ENCODE measurements at places on chromosomes 13 and 19.

DNA sequence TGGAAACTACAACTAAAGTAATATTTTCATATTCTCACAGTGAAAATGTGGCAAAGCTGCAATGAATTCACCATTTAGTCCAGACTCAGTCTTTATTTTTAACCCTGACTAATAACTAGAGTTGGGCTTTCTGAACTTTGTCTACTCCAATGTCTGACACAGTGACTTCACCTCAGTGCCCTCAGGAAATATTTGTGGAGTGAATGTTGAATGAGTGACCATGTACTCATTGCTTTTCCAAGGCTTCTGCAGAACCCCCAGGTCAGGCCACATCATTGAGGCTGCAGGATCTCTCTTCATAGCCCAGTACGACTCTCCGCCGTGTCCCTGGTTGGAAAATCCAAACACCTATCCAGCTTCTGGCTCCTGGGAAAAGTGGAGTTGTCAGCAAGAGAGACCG is 1.8 kb downstream of the ZNF175 start:
- no peak for DNase-seq

GRCh38 chr13:73258406-73258805 is 199.6 kb downstream of the KLF5 start:
- no peak for DNase-seq

- no peak for DNase-seq
Measured at GRCh38 chr13:99367106-99367616, 60.0 kb upstream of the GPR183 start.

DNA sequence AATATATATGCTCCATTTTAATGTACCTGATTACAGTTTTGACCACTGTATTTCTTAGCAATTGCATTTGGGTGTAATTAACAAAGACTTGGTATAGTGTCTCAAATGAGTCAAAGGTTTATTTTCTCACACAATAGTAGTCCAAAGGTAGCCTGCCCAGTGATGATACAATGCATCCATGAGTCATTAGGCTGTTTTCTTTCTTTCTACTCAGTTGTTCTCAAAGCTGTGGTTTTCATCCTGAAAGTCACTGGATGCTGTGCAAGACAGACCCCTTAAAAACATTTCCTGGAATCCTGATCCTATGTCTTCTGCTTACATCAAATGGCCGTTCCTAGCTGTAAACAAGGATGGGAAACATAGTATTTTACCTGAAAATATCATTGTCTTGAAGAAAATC is 651.2 kb upstream of the MIR17HG start:
- DNase-seq, result no peak

DNA sequence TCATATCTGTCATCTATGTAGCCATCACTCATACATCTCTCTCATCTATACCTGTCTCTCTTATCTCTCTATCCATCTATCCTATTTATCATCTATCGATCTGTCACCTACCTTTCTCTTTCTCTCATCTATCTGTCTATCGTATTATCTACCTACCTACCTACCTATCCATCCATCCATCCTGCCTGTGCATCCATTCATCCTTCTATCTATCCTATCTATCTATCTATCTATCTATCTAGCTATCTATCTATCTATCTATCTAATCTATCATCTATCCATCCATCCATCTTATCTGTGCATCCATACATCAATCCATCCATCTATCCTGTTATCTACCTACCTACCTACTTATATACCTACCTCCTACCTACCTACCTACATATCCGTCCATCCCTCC is 44.6 kb upstream of the CYP4F8 start:
- DNase-seq, result no peak

DNA sequence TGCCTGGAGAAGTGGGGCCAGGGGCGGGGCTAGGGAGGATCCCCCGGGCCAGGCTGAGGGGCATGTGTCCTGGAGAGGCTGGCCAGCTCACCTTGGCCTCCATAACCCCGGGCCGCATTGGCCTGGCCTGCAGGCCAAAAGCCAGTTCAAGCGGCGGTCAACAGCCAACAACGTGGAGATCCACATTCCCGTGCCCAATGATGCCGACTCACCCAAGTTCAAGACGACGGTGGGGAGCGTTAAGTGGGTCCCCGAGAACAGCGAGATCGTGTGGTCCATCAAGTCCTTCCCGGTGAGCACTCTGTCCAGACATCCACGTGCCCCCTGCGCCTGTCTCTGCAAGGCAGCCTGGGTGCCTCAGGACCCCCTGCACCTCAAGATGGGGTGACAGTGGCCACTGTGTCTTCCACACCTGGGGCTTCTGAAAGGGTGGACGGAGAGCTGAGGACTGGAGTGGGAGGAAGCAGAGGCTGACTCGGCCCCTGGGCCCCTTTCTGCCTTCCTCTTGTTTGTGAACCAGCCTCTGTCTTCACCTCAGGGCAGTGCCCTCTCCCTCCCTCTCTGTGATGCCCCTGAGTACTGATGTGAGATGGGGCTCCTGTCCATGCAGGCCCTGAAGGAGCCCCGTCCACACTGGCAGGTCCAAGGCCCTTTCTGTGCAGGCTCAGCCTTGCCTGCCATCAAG is 31.1 kb downstream of the AP1M1 start:
- no peak for DNase-seq

- DNase-seq, result no peak
Measured at GRCh38 chr13:76892488-76892887, 6.3 kb upstream of the KCTD12 start.

- DNase-seq, result peak; percentile 5
Measured at GRCh38 chr19:6501740-6502648, at the start of gene TUBB4A. Gene TUBB4A (minus strand): TSS chr19:6502309. CDS start chr19:6502212, 97 bp downstream.

Data from T47D (cell line).